NCI-H524 treated with DMSO at 0.1 percent for 48 hours (cell line): ENCODE measurements at places on chromosomes 2 and 18.

DNA sequence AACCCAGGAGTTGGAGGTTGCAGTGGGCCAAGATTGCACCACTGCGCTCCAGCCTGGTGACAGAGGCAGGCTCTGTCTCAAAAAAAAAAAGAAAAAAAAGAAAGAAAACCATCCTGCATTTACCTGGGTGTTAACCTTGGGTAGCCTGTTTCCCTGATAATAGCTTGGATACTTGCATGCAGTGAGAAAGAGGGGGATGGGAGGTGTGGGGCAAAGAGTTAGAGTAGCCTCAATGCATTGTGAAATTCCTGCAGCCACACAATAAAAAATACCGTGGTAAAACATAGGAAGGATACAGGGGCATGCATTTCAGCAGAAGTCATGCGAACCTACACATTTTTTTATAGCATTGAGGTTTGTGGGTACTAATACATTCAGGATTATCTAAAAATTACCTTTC lies 76.6 kb upstream of the ZNF516 start:
- no peak for DNase-seq

DNA sequence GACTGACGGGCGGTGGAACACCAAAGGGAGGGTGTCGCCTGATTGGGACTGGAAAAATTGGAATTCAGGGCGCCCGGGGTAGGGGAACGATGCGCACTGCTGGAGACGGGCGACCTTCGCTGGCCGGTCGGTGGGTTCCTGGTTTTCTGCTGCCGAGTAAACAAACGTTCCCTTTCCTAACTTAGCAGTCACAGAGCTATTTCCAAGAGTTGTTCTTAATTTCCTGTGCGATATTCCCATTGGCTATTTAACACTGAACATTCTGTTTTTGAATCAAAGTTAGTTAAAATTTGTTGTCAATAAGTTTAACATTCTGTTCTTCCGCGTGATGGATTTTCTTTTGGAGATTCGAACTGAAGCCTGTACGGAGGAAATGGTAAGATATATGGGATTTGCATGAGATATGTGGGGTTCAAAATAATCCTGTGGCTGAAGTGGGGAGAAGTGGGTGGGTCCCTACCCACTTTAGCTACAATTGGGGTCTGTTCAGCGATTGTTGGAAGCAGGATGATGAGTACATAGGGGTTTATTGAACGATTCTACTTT lies 862 bp downstream of the C18orf54 start:
- no peak for DNase-seq

DNA sequence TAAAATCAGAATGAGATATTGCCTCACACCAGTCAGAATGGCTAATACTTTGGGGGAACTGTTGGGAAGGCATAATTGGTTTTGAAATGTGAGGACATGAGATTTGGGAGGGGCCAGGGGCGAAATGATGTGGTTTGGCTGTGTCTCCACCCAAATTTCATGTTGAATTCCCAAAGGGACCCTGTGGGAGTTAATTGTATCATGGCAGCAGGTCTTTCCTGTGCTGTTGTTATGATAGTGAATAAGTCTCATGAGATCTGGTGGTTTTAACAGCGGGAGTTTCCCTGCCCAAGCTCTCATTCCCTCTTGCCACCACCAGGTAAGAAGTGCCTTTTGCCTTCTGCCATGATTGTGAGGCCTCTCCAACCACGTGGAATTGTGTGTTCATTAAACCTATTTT lies 59.6 kb downstream of the CSRNP3 start:
- DNase-seq, result no peak

DNA sequence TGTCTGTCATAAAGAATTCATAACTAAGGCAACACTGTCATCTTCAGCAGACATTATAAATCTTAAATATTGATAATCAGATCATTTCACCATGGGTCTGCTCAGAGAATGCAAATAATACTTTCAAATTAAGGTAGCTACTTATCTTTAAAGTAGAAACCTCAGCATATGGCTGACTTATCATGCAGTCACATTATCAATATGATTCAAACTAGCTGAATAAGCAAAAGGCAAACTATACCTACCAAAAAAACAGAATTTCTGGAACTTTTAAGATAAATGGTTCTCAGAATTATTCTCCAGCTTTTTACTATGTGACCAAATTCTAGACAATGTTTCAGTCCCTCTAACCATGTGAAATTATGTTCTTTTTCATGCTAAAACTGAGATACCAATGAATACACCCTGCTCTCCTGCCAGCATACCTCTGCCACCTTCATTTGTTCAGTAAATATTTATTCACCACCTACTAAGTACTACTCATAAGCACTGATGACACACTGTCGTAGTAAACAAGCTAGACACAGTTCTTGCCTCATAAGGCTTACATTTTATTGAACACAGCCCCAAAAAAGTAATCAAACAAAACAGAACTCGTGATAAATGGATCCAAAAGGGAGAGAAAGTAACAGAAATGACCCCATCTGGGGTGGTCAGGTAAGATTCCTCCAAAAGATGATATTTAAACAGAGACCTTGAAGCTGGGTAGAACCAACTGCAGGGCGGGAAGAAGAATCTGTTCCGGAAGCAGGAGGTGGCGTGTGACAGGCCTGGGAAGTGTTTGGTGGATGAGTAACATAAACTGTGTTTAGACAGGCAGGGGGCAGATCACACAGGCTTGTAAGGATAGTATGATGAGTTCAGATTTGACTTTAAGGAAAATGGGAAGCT lies 17.7 kb downstream of the SPIRE1 start:
- no peak for DNase-seq

- DNase-seq, result no peak
Measured at GRCh38 chr2:222672068-222672401, 577 bp downstream of the MOGAT1 start.
